ENCODE measurements at places on chromosomes 6 and 20. TPM values are rescaled to one million over a fixed set of nuclear protein-coding genes. Genes with fewer than 3 reads are reported as not detected.

Gene CRISP3
- total RNA-seq = not detected

Gene SPEF1
- total RNA-seq = 0.32 TPM

Gene ETV7
- total RNA-seq = not detected

GRCh38 chr6:2952557-2953095, 18.7 kb downstream of the SERPINB6 start:
- DNase-seq = peak; percentile 84

GRCh38 chr6:62570372-62570771, 284.3 kb upstream of the KHDRBS2 start:
- DNase-seq = no peak

DNA sequence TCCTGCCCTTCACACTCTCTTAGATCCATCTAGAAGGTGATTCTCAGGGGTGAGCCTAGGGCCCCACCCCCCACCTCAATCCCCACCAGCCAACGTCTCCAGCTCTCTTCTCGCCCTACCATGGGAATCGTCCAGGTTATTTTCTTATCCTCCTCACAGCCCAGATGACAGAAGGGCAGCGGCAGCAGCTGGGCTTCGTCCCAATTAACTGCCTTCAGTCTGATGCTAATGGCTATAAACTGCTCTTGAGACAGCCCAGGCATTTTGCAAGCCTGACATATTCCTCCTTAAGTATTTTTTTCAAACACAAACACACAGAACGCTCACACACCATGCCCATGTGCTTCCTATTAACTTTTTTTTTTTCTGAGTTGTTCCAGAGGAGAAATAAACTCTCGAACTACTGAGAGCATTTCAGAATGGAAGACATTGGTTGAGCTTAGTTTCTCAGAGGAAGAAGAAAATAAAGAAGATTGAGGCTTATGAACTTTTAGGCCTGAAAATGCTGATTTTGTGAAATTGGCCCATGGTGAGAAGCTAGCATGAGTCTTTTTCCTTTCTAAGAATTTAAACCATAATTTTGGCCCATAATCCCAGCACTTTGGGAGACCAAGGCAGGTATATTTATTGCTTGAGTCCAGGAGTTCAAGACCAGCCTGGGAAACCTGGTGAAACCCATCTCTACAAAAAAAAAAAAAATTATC, 124.6 kb downstream of the EYA2 start:
- DNase-seq = peak; percentile 48

Data from Right ventricle myocardium superior (tissue), 1 donor.